ENCODE measurements at places on chromosomes 3 and 15. TPM values are rescaled to one million over a fixed set of nuclear protein-coding genes. Genes with fewer than 3 reads are reported as not detected.

DNA sequence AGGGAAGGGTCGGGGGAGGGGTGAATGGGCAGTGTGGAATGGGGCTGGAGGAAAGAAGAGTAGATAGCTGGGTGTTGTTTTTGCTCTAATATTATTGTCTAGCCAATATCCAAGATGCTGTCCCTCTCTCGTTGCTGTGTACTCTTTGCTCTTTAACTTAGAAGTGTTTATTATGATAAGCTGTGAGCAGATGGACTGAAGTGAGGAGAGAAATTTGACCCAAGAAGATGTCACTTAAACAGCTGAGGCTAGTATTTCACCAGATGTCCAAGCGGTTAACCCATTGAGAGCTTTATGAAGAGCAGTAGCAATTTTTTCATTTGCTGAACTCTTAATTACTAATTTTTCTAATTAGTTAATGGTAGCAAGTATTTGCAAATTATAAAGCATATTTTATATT lies 212.2 kb upstream of the TP63 start:
- no peak overlapping the region for H3K27ac ChIP-seq
- no peak for DNase-seq
- H3K36me3 ChIP-seq = no peaks in the 10 kb centered on the region
- no peaks in the 10 kb centered on the region for H3K27me3 ChIP-seq

PCSK6 gene
- 19.7 TPM for total RNA-seq

DNA sequence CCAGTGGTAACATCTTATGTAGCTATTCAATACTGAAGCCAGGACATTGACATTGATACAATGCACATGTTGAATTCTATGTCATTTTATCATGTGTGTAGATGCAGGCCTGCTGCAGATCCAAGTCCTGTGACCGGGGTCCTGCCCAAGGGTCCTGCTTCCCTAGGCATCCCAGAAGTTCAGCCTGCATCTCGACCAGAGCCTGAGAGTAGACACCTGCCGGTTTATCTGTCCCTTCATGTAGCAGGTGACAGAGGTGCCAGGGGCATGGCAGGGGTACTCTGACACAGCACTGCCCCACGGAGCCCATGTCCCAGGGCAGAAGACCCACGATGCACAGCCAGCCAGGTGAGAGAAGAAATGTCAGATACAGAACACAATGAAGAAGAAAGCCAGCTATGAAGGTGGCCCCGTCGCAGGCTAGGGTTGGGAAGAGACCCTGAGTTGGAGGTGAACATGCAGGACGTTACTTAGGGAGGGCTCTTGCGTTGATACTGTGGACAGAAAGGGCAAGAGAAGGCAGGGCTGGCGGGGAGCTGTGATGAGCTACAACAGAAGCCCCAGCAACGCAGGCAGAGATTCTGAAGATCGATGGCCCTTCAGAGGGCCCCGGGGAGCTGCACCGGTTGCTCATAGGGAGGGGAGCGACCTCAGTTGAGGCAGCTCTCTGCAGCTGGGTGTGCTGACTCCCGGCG lies 51.0 kb downstream of the TPRA1 start:
- DNase-seq = no peak
- H3K27ac ChIP-seq = no peak overlapping the region
- H3K4me3 ChIP-seq = no peak overlapping the region
- H3K4me1 ChIP-seq = no peaks in the 10 kb centered on the region
- H3K27me3 ChIP-seq = no peaks in the 10 kb centered on the region
- H3K36me3 ChIP-seq = no peaks in the 10 kb centered on the region

DNA sequence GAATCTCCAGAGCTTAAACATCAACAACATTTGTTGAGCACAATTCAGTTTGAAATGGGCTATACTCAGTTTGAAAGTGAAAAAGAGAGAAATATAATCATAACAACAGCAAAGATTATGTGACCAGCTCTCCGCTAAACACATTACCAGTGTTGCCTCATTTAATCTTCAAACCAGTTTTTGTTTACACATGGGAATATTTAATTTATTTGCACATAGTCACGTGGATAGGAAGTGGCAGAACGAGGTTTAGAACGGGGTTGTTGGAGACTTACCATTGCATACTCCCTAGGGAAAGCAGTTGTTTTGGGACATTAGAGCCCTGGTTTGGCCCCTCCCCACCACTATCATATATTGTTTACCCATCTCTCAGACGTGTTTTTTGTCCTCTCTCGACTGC lies 77.2 kb downstream of the IL1RAP start:
- no peak overlapping the region for H3K4me3 ChIP-seq
- no peaks in the 10 kb centered on the region for H3K27me3 ChIP-seq
- no peak for DNase-seq
- no peaks in the 10 kb centered on the region for H3K4me1 ChIP-seq
- no peaks in the 10 kb centered on the region for H3K36me3 ChIP-seq

SCN11A gene
- total RNA-seq = 0.48 TPM

GRCh38 chr3:129017484-129017899 lies 16.4 kb downstream of the EFCC1 start:
- no peak for DNase-seq
- H3K27ac ChIP-seq = no peak overlapping the region
- H3K27me3 ChIP-seq = no peaks in the 10 kb centered on the region
- H3K36me3 ChIP-seq = no peaks in the 10 kb centered on the region
- no peaks in the 10 kb centered on the region for H3K4me1 ChIP-seq
- H3K4me3 ChIP-seq = no peak overlapping the region

- peaks cover 5% of the 10 kb centered on the region for H3K36me3 ChIP-seq
- no peak for DNase-seq
- H3K4me3 ChIP-seq = no peak overlapping the region
- no peak overlapping the region for H3K27ac ChIP-seq
These were observed 31.3 kb downstream of the TLE3 start for GRCh38 chr15:70066447-70066846.

All from breast epithelium (tissue), 4 donors.